ENCODE measurements at places on chromosomes 2 and 18.

DNA sequence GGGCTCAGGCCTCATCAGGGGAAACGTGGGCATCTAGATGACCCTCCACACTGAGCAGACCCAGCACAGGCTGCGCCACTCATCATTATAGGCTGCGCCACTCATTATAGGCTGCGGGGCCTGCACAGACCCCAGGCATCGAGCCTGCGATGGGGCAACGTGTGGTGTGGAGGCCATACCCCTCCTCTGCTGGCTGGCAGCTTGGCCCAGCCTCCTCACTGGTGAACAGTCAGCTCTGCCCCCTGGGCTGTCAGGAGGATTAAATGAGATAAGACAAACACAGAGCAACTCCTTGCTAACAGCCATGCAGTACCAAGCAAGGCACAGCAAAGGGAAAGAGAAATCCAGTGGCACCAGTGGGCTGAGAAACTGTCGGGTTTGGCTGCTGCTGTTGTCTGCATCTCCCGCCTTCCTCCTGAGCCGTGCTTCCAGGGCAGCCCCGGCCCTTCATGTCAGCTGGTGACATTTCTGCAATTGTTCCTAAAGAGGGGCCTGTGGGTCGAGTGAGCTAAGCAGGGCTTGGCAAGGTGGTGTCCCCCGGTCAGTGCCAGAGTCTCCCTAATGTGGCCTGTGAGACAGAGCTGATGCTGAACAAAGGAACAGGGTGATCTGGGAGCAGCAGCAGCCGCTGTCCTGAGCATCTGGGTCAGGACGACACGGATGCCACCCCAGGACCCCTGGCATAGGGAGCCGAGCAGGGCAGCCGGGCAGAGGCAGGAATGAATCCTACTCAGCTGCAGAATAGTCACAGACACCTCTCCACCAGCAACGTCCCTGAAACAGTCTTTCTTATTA is 48.7 kb downstream of the RRM2 start:
- DNase-seq, result no peak

GRCh38 chr2:63875131-63875527 is 33.4 kb downstream of the UGP2 start:
- no peak for DNase-seq

GRCh38 chr18:69432847-69433246 is 32.2 kb downstream of the DOK6 start:
- DNase-seq, result no peak

DNA sequence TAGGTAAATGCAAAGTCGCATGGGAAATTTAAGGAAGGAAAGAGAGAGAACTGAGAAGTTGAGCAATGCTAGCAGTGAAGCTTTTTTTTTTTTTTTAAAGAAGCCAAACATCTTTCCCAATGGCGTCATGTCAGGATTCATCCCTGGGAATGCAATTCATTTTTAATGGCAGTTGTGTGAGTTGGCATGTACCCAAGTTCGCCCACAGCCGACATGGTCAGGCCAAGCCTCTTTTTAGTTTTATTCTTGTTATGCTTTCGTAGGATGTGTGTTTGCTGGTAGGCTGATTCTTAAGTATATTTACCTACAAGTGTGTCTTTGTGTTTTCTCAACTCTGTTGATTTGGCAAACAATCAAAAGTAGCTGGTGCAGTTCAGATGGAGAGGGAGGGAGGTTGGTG is 127.6 kb upstream of the ITGA6 start:
- DNase-seq, result no peak

Measured in activated CD8-positive, alpha-beta memory T cell treated with anti-CD3 and anti-CD28 coated beads for 24 hours (primary cell).